ENCODE measurements at places on chromosomes 3 and 15.

DNA sequence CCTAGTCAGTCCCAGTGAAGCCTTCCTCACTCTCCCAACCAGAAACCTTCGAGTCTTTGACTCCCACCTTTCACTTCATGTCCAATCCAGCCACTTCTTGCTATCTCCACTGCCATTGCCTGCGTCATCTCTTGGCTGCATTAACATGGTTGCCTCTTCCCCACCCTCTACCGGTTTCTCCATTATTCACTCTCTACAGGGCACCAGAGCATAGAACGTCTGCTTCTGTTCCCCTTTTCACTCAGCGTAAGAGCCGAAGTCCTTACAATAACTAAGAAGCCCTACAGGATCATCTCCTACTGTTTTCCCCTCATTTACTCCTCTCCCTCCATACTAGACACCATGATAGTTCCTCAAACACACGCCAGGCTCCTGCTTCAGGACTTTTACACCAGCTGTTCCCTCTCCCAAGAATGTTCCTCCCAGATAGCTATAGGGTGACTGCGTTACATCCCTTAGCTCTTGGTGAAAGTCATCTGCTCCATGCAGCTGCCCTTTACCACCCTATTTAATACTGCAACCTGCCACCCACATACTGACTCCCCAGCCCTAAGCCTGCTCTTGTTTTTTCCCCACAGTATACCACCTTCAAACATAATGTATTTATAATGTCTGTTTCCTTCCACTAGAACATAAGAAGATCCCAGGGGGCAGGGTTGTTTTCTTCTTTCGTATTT is 30.9 kb downstream of the RCN2 start:
- DNase-seq: no peak

- DNase-seq: no peak
Observed at GRCh38 chr15:98382139-98382538, 266.2 kb upstream of the IGF1R start.

DNA sequence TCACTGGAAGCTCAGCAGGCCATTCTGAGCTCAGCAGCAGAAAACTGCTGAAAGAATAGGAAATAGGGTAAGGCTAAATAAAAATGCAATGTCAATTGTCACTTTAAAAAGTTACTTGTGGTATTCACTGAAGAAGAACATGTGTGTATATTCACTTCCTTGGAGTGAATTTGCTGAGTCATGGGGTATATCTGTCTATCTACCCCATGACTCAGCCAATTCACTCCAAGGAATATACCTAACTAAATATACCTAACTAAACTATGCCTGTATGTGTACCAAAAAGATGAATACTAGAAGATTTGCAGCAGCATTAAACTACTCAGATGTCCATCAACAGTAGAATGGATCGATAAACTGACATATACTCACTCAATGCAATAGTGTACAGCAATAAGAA is 69.5 kb upstream of the KCNAB1 start:
- no peak for DNase-seq

GRCh38 chr15:83692746-83693581 is 39.0 kb downstream of the ADAMTSL3 start:
- no peak for DNase-seq

GRCh38 chr3:143998266-143998665 is 26.6 kb downstream of the DIPK2A start:
- no peak for DNase-seq

- DNase-seq: no peak
Observed at GRCh38 chr3:126126811-126127431, 43.0 kb upstream of the SLC41A3 start.

- peak; percentile 71 for DNase-seq
Observed at GRCh38 chr15:59997070-59997701, 6.9 kb upstream of the FOXB1 start.

- DNase-seq: no peak
Observed at GRCh38 chr3:43523454-43524053, 98.3 kb downstream of the ANO10 start.

DNA sequence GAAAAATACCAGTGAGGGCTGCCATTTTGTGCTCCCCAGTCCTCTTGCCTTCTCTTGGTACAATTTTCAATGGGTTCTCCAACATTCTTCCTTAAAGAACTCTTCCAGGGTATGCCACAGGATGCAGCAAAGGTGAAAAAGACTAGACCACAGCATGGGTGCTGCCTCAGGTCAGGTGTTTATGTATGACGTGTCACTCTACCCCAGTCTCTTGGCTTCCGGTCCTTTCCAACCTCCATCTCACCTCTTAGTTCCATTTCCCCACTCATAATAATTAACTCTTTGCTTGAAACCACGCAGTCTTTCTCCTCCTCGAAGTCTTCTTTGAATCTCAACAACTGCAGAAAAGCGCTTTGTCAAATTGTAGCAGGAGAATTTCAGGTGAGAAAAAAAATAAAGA is 104.7 kb upstream of the TBC1D5 start:
- no peak for DNase-seq

DNA sequence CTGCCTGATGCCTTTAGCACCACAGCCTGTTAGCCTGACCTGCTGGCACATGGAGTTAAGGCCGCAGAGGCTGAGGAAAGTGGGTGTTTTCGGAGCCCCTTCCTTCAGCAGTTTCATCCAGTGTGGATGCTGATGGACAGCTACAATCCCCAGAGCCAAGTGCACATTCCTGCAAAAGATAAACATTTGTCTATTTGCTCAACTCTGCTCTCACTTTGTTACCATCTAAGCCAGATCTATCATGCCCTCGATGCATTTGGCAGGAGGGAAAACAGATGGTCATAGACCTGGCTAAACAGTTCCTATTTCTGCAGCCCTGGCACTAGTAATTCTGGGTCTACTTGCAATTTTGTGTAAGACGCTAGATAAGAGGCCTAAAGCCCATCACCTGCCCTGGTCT is 312.9 kb upstream of the RASGRP1 start:
- no peak for DNase-seq

GRCh38 chr3:102301155-102301880 is 133.5 kb upstream of the ZPLD1 start:
- no peak for DNase-seq

DNA sequence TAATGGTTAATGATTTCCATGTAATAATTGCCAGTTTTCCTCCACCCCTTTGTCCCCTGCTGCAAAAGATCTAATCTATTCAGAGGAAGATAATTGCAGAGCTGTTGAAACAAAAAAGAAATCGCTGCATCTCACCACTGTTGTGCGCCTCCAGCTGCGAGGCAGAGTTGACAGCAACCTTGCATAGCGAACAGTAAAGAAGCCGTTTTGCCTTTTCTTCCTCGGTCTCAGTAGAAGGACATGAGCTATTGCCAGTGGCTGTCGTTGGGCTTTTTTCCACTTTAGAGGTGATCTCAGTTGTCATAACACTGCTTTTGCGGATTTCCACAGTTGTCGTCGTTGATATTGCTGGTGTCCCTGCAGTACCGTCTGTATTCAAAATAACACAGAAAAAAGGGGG is 314.2 kb downstream of the ZNF385D start:
- no peak for DNase-seq

- no peak for DNase-seq
Observed at GRCh38 chr15:82692171-82692570, 17.5 kb downstream of the AP3B2 start.

- DNase-seq: no peak
Observed at GRCh38 chr3:169041677-169042171, 621.8 kb downstream of the MECOM start.

DNA sequence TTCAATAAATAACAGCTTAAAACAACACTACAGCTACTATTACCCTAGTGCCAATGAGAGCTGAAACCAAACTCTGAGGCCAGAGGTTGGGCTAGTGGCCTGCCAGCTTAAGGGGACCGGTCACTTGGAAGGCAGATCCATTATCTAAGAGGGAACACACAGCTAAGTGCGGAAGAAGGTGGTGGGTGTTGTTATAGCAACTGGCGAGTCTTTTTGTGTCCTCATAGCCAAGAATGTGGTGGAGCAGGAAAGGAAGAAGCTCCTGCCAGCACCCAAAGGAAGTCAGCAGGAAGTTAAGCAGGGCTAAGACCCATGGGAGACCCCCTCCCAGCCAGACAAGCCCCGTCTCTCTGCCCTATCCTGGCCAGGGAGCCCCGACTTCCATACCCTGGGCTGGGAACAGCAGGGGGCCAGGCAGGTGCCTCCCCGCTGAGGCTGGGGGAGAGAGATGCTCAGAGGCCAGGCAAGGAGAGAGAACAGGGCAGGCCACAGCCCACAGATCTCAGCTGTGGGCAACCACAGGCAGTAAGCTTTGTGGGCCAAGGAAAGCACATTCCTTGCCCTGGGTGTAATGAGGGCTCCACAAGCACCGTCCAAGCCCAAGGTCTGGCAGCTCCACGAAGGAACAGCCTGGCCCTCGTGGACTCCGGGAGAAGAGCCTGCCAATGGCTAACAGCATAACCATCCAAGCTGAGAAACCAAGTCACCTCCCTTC is 34.0 kb upstream of the HRH1 start:
- DNase-seq: no peak

GRCh38 chr3:28972921-28973320 is 307.9 kb upstream of the RBMS3 start:
- DNase-seq: no peak

DNA sequence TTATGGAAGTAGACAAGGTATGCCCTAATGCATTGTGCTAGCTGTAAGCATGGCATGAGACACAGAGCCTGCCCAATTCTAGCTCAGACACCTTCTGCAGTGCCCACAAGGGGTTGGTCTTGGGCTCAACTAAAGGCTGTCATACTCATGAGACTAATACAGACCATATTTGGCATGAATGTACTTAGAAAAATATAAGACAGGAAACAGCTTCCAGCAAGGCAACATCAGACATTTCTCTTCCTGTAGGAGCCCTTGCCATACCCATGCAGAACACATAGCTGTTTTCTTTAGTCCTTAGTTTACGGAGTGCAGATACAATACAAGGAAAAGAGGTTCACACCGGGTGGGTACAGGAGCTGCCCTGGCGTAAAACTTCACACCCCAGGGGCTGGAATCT is 30.5 kb upstream of the NR1I2 start:
- DNase-seq: no peak

DNA sequence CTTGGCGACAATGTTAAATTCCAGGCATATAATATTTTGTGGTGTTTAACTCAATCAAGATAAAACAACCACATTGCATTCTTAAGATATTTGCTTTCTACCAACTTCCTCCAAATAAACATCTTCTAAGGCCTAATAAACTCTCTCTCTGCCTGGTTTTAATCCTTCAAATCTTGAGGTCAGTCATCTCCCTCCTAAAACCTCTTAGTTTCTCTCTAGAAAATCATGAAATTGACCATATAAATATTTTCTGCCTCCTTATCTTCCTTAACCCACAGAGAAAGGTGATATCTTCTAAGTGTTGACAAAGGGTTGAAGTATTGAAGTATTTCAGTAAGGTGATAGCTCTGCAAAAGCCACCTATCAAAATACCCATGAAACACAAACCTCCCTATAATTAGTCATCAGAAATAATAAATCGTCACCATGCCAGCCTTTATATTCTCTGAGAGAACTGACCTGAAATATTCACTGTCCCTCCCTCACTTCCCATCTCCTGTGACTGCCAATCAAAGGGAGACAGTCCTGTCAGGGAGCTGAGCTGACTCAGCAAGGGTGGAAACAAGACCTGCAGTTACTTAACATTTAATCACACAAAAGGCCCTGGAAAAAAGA is 1261.1 kb downstream of the ROBO1 start:
- DNase-seq: no peak

- no peak for DNase-seq
Observed at GRCh38 chr3:40582401-40583027, 57.8 kb downstream of the ZNF621 start.

- DNase-seq: no peak
Observed at GRCh38 chr15:39056357-39056756, 491.7 kb upstream of the RASGRP1 start.

DNA sequence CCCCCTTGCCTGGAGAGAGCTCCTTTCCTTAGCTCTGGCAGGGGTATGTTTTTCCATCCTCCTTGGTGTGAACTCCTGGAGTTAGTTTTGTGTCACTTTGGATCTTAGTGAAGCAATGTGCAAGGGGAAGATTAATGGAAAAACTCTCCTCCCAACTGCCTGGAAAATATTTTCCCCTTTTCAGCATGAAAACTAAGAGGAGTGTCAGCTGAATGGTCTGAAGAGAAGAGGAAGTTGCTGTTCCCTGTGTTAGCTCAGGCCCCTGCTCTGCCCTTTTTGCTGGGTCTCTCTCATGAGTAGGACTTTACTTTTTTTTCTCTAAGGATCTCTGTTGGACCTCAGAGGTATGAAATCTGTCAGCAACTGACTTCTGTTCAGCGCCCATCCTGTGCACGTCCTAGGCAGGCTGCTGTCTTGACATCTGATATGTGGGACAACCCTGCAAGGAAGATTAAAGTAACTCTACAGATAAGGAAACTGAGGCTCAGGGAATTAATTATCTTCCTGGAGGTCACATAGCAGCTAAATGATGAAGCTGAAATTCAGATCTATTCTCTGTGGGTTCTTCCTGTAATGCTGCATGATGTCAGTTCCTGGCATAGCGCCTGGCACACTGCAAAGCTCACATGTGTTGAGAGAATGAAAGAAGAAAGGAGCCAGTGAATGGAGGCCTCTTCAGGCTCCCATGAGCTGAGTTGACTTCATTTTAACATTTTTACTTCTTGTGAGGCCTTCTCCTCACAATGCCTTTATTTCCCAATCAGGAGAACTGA is 109.7 kb upstream of the GALNT15 start:
- no peak for DNase-seq

- DNase-seq: no peak
Observed at GRCh38 chr3:134255404-134255803, 4.7 kb upstream of the RYK start.

- no peak for DNase-seq
Observed at GRCh38 chr3:41681479-41681878, 280.4 kb downstream of the ULK4 start.

DNA sequence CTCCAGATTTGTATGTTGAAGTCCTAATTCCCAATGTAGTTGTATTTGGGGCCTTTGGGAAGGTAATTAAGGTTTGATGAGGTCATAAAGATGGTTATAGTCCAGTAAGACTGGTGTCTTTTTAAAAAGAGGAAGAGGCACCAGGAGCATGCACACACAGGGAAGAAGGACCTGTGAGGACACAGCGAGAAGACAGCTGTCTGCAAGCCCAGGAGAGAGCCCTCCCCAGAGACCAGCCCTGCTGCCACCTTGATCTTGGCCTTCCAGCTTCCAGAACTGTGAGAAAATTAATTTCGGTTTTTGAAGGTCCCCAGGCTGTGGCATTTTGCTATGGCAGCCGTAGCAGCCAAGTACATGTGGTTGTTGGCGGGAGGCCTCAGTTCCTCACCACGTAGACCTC is 32.8 kb upstream of the TSEN2 start:
- no peak for DNase-seq

- DNase-seq: no peak
Observed at GRCh38 chr3:71119171-71119570, 464.4 kb downstream of the FOXP1 start.

DNA sequence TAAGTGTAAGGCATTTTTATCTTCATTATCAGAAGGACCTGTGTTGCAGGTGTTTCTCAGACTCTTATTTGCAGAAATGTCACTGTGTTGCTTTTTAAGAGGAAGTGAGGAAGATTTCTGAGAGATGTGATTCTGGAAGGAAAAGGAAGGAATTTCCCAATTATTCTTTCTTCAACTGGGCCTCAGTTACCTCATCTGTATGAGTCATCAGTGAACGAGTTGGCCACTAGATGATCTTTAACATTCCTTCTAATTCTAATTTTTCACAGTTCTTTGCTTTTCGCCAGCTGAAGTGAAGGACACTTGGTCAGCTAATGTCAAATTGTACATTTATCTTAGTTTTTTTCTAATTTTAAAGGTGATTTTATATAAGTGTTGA is 28.9 kb downstream of the CLEC3B start:
- DNase-seq: no peak

Measured in CD4-positive, alpha-beta T cell treated with Interleukin-6 for 4 hours (primary cell).